ENCODE measurements at places on chromosomes 4 and X.
A peak's percentile ranks its signal among the peaks of the same experiment; 100 is the strongest.

- no peak for DNase-seq
Observed at GRCh38 chr4:35986537-35986936, 257.8 kb downstream of the ARAP2 start.

- no peak for DNase-seq
Observed at GRCh38 chrX:10190367-10190766, 33.6 kb downstream of the CLCN4 start.

- DNase-seq: no peak
Observed at GRCh38 chr4:127629371-127629770, 3.4 kb upstream of the INTU start.

DNA sequence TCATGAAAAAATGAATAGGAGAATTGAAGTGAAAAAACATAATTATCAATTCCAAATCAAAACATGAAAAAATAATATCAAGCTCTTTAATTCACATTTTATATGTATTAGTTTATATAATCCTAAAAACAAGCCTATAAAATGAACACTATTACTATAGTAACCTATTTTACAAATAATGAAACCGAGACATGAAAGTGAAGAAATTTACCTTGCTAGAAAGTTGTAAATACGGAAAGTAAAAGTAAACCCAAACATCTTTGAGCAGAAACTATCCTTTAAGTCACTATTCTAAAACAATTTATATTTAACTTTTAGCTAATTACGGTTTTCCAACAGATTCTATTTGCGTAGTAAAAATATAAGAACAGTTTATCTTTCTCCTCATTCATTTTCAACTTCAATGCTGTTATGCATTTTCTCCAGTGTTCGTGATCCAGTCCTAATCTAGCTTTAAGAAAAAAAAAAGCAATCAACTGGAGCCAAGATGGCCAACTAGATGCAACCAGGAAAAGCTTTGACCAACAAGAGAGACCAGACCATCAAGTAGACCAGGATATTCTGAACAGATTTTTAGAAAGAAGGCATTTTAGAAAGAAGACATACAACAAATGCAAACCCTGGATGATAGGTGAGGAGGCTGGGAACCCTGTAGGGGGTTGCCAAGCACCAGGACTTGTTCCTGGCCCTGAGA is 67.0 kb downstream of the DDX53 start:
- DNase-seq: no peak

GRCh38 chr4:99540277-99540939 is 23.4 kb downstream of the TRMT10A start:
- DNase-seq: no peak

- no peak for DNase-seq
Observed at GRCh38 chr4:74615411-74615810, 170.5 kb downstream of the AREG start.

GRCh38 chr4:79626101-79626500 is 218.1 kb upstream of the GK2 start:
- no peak for DNase-seq

DNA sequence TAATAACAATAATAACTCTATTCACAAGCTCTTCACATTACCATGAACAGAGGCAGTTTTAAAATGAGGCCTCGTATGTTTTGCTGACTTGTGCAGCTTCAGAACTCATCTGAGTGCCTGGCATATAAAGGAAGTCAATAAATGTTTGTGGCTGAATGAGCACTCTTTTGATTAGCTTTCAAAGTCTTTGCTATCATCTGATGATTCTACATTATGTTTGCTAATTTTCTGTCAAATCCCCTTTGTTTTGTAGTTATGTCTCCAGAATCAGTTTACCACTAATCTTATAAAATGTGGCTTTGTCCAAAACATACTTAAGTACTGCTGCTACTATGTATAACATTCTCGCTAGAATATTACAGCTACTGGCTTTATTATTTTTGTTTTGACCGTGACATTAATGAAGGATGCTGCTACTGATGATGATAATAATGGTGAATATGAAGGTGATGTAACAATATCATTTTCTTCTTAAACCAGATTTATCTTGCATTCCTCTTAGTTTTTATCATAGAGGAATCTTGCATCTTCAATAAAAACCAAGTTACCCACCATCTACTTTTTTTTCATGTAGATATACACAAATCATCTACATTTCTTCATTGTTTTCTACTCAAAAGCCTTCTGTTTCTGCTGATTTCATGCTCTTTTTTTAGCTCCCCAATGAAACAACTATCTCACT is 384.5 kb downstream of the NAF1 start:
- no peak for DNase-seq

DNA sequence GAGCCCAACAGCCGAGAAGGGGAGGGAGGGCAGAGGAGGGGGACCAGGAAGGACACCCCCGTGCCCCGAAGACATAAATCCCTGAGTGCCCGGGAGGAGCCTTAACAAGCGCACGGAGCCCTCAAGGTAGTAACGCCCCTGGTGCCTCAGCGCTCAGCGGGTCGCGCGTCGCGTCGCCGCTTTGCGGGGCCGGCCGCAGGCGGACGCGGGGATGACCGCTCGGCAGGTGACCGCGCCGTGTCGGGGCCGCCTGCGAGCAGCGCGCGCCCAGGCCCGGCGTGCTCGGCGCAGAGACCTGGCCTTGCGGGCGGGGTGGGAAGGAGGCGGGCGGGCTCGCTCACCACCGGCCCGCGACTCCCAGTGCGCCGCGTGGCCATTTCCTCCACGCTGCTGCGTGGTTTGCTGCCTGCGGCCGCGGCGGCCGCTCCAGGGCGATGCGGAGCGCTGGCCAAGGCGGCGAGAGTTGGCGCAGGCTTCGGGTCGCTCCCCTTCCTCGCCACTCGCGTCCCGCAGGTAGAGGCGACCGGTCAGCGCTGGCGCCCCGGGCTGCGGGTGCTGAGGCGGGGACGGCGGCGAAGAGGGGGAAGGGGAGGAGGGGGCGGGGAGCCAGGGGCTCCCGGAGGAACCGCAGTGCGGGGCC is 632 bp downstream of the CCSER1 start:
- no peak for DNase-seq

DNA sequence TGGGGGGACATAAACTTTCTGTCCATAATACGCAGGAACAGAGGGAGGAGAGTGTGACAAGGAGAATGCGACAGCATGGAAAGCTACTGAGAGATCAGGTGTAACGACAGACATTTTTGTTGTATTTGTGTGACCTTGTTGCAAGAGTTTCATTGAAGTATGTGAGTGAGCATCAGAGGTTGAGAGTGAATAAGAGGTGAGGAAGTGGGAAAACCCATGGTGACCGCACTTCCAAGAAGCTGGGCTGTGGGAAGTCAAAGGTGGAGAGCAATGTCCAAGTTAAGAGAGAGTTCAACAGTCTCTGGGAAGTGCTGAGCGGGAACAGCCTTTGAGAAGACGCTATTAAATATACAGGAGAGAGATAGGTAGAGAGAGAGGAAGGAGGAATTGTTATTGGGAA is 76.4 kb upstream of the PGRMC2 start:
- no peak for DNase-seq

GRCh38 chr4:152559641-152560040 is 23.7 kb upstream of the FBXW7 start:
- no peak for DNase-seq

GRCh38 chrX:153400146-153401132 is 711 bp downstream of the PNMA6E start:
- DNase-seq: peak; percentile 58

DNA sequence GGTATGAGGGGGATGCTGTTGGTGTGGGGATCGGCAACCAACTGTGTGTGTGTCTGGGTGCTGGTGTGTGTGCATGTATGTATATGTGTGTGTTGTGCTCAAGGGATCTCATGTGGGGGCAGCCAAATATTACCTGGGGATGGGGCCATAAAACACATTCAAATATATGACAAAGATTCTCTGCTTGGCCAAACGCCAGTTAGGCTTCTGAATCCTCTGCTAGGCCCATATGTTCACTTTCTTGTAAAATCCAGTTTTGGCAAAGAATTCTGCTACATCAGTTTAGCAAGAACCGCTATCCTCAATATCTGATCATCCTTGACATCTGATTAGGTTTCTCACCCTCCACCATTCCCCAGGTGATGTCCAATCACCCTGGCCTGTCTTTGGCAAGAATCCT is 106.6 kb downstream of the RASL11B start:
- no peak for DNase-seq

- peak; percentile 80 for DNase-seq
Observed at GRCh38 chr4:13627606-13628311, at the start of gene BOD1L1. BOD1L1 (minus strand) TSS chr4:13627725; CDS start chr4:13627587, 138 bp downstream.

DNA sequence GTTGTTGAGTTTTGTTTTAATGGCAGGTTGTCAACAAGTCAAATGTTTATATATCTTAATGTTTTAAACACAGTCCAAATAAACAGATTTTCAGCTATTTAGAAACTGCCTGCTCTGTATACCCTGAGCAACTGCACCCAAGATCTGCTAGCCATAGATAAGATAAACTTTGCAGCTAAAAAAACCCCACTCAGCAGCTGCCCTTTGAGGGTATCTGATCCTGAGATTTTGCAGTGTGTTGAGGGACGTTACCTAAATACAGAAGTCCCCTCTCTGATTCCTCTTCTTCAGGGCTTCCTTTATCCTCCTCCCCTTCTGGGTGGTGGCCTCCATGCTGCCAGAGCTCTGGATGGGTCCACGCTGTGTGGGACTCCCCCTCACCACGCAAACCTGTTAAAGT is 11.0 kb upstream of the FGG start:
- DNase-seq: no peak

DNA sequence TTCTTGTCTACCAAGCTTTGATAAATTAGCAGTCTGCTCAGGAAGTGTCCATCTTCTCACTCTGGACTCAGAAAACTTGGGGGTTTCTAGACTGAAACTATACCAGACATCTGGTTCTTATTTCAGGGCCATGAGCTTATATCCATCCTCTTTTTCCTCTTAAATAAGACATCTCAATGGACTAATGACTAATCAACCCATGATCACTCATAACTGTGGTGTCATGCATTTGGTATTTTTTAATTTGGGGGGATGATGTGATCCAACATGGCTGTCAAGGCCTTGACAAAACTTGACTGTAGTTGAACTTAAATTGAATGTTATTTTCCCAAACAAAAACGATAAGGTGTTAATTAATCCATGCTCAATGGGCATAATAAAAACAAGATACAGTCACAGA is 87.8 kb downstream of the GPRASP3 start:
- no peak for DNase-seq

DNA sequence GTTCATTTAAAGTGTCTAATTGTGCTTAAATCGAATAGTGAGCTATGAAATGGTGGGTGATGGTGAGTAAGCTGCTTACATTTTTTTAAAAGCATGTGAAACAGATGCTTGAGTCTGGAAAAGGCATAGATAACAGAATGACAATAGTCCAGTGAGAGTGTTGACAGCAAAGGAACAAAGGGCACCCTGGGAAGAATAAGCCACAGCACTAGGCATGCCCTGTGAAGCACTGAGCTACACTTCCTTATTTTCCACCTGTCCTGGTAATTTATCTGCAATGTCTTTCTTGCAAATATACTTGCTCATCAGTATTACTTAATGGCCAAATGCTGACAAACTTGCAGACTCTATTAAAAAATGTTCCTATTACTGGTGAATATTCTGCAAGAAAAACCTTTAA is 168.7 kb downstream of the PRDM5 start:
- DNase-seq: no peak

DNA sequence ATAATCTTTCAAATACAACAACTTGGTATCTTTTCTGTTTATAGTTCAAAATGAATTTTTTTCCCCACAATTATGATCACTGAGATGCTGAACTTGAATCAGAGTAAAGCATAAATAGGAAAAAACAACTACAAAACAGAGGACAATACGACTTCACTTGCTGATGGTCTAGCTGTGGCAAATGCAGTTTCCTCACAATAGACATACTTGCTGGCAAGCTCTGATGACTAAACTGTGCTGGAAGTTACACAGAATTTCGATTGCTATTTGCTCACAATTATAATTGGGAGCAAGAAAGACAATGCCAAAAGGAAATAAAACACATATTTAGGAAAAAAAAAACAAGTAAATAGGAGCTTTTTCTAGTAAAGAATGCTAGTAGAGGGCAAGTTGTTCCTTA is 14.7 kb downstream of the VEGFC start:
- no peak for DNase-seq

- DNase-seq: no peak
Observed at GRCh38 chr4:94462572-94462971, 10.8 kb downstream of the PDLIM5 start.

DNA sequence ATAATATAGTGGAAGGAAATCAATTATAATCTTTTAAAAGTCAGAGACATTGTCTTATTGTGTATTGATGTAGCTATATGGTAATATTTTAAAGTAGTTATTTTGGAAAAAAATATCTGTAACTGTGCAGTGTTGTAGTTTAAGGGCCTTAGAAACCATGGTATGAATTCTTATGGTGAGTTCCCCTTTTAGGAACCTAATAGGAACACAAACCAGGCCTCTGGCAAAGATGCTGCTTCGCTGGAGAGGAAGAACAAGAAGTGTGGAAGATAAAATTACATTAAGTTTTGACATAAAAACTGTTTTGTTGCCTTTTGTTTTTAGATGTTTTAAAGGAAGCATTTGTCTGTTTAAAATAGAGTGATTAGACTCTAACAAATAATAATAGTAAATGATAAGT is 10.9 kb upstream of the TMPRSS11D start:
- DNase-seq: no peak

DNA sequence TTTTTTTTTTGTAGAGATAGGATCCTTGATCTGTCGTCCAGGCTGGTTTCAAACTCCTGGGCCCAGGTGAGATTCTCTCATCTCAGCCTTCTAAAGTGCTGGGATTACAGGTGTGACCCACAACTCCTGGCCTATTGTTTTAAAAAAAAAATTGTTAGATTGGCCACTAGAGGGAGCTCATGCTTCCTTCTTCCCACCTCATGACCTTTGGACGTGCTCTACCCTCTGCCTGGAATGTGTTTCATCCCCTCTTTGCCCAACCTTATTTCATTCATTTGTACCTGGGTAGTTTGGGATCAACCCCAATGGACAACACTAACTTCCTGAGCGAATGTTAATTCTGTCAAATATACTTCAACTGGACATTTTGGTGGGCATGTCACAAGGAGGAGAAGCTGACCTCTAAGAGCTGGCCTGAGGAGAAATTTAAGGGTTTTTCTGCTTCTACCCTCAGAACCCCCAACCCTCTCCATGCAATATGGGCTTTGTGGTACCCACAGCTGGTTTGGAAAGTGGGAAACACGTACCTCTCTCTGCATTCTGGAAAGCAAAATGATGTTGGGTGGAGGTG is 6.4 kb downstream of the PPEF2 start:
- peak; percentile 20 for DNase-seq

DNA sequence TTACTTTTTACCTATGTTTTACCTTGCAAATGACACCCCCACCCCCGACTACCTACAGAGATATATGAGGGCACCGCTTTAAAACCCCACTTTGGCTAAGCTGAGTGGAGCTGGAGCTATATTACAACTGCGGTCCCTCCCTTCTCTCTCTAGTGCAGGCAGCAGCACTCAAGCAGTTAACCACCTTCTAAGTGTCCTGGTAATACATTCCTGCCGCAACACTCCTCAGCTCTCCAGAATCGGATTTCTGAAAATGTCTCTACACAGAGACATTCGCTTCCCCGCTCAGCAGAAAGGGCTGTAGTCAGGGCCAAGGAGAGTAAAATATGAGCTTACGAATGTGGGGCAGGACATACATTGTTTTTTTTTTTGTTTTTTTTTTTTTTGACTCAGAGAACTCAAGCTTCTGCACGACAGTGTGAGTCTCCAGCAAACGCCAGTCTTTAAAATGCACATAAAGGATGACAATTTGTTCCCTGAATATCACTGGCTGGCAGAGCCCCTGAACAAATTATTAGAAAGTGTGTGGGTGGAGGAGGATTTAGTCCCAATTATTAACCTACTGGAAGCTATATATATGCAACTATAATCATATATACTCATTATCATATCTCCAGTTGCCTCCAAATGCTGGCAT is 287.0 kb upstream of the TET2 start:
- DNase-seq: no peak

GRCh38 chr4:7016512-7016911 is 26.7 kb upstream of the TADA2B start:
- DNase-seq: no peak
